Activated CD4-positive, alpha-beta T cell treated with anti-CD3 and anti-CD28 coated beads, Interleukin-2, amount 50 U/mL, for 48 hours (primary cell): ENCODE measurements at places on chromosomes 5 and 9.

DNA sequence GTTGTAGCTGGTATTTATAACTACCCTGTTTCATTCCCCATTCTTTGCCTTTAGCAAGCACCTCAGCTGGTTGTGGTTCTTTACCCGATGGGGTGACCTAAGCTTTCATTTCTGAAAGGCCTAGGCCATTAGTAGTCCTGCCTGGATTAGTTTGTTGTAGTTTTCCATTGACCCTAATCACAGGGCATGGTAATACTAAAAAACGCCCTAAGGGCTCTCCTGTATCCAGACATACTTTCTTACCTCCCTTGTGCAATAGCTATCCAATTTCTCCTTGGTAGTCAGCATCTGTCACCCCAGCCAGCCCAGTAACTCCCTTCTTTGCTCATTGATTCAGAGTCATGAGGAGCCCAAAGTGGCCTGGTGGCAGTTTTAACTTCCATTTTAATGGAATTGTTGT lies 24.0 kb downstream of the TMOD1 start:
- no peak for DNase-seq

DNA sequence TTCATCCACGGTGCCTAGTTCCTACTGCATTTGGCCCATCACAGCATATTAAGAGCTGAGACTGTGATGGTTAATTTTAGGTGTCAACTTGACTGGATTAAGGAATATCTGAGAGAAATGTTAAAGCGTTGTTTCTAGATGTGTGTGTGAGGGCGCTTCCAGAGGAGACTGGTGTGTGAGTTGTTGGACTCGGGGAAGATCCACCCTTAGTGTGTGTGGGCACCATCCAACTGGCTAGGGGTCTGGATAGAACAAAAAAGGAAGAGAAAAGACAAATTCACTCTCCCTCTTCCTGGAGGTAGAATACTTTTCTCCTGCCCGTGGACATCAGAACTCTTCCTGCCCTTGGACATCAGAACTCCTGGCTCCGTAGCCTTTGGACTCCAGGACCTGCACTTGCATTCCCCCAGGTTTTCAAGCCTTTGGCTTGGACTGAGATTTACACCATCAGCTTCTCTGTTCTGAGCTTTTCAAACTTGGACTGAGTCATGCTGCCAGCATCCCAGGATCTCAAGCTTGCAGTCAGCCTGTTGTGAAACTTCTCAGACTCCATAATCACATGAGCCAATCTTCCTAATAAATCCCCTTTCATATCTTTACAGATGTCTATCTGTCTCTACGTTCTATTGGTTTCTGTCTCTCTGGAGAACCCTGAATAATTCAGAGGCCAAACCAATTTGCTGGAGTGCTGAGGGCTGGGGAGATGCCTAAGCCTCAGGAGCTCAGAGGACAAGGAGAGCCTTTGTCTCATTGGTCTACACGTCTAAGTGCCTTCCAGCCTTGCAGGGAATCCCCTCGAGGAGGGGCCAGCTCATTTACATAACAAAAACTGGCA lies 164.5 kb downstream of the DCP2 start:
- DNase-seq = no peak

DNA sequence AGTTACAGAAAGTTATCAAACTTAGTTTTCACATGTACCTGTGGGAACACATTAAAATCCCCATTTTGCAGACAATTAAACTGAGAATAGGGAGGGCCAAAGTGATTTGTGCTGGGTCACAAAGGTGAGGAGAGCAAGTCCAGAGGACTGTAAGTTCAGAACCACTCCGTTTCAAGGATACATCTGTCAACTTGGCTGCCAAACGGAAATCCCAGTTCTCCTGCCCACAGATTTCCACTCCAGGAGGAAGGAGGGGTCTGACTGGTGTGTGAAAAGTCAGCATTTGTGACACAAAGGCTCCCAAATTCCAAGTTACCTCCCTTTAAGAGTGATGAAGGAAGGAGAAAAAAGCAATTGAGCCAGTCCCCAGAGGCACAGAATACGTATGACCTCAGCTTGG lies 42.3 kb downstream of the PRELID2 start:
- DNase-seq = no peak

GRCh38 chr9:30411571-30411970 lies 1972.9 kb upstream of the ACO1 start:
- DNase-seq = no peak

DNA sequence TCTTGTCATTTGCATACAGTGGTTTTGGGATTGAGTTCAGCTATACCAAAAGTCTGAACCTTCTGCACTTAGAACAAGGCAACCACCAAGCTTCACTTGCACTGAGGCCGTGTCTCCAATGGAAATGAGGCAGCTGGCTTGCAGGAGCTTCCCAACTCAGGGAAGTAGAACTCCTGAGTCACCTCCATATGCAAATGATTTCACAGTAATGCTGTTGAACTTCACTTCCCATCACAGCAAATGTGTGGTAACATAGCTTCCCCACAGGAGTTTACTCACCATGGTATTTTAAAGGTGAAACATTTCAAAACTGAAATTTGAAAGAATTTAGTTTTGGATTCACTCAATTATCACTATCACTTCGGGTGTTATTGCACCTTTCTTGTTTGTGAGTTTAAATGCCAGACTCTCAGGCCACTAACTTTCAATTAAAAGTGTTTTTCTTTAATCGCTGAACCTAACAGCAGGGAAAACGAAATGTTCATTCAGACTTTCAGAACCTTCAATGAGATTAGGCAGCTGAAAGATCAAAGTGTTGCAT lies 9.0 kb downstream of the CD274 start:
- peak; percentile 47 for DNase-seq

GRCh38 chr9:106962615-106963363 lies 99.8 kb downstream of the ZNF462 start:
- DNase-seq = no peak

DNA sequence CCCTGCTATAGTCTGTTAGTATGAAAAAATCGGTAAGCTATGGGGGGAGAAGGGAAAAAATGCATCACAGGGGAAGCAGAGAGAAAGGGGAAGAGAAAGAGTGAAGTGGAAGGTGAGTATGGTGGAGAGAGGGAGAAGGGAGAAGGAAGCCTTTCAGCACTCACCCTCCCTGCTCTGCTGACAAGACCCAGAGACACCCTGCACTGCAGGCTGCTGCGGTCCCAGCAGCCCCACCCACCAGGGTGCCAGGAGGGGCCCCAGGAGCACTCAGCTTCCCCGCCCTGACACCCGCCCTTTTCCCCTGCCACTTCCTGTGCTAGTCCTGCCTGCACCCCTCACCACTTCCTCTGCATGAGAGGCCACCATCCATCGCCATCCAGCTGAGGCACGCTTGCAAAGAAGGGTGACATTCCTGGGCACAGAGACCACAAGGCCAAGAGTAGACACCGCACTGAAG lies 12.7 kb downstream of the STK10 start:
- peak; percentile 92 for DNase-seq

GRCh38 chr9:82535432-82535998 lies 527.4 kb downstream of the RASEF start:
- no peak for DNase-seq

- DNase-seq = no peak
Measured at GRCh38 chr9:27090231-27090630, 18.8 kb upstream of the TEK start.

DNA sequence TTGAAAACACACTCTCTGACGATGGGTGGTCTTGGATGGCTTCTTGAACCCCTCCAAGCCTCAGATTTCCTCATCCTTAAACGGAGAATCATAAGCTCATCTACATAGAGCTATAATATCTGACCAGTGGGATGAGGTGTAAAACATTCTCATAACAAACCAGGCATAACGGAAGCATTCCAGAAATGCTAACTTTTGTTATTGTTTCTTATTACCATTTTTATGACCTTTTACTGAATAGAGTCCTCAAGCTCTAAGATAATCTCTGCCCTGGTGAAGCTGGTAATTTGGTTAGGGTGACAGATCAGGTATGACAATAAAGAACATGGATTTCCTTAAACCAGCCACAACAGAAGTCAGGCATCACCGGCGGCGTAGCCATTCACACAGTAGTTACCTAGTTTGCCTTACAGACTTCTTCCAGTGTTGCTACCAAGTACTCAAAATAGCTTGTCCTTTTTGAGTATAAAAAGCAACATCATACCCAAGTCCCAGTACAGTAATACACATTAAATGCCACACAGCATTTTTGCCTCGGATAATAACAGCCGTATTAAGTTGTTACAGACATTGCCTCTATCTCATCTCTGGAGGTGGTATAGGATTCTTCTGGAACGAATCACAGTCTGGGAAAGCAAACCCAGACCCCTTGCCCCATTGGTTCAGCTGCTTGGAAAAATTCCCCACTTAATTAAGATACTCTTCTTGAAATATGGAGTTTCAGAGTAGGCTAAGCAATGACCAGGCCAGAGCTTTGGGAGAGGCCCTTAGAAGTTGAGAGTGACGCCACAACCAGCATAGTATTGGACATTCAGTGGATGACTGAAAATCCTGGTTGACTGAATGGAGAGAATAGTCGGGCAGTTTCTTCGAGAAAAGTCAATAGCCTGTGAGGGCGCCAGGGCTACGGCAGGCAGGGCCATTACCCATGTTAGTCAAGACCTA lies 252.5 kb downstream of the SLIT3 start:
- DNase-seq = no peak

DNA sequence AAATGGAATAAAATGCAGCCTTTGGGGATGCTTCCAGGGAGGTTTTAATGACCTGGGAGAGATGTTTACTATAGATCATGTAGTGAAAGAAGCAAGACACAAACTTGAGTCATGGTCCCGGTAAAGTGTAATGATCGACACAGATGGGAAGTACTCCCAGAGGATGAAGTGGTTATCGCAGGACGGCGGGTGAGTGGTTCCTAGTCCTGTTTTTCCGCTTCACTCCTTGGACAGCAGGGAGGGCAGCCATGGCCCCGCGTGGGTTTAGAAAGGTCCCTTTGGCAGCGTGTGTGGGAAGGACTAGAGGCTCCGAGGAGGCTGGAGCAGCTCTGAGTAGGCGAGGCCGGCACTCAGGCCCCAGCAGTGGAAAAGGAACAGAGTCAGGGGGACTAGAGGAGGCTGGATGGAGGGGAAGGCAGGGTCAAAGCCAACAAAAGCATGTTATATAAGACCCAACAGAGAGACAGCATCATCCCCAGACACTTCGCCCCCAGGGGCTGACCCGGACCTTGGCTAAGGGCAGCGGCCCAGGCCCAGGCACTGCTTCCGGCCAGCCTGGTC lies 49.2 kb upstream of the STXBP1 start:
- DNase-seq = no peak

DNA sequence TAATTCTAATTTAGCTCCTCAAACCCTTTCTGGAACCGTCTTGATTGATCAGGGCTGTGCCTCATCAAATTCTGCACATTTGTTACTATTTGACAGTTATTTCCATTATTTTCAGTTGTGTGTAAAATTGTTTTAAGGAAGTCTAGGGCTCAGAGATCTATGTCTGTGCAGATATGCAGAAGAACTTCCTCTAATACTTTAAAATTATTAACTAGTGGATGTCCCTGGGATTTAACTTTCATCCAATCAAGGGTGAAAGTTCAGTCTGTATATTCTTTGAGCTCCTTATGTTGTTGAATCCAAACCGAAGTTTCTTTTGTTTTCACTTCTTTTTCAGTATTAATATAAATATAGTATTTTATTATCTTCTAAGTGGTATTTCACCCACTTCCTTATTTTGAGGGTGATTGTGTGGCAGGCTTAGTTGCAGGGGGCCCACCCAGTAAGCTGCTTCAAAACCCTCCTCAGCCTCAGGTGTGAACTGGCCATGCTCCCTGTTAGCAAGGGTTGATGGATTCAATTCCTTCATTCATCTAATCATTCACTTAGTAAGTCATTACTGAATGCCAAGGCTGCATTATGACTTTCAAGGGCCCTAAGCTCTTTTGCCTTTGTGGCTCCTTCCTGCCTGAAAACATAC lies 2.1 kb upstream of the CAMLG start:
- no peak for DNase-seq

GRCh38 chr5:116492776-116493175 lies 81.8 kb downstream of the SEMA6A start:
- no peak for DNase-seq

- no peak for DNase-seq
Measured at GRCh38 chr9:6132650-6133049, 83.0 kb upstream of the IL33 start.

- no peak for DNase-seq
Measured at GRCh38 chr5:124341066-124341858, 405.2 kb downstream of the ZNF608 start.

DNA sequence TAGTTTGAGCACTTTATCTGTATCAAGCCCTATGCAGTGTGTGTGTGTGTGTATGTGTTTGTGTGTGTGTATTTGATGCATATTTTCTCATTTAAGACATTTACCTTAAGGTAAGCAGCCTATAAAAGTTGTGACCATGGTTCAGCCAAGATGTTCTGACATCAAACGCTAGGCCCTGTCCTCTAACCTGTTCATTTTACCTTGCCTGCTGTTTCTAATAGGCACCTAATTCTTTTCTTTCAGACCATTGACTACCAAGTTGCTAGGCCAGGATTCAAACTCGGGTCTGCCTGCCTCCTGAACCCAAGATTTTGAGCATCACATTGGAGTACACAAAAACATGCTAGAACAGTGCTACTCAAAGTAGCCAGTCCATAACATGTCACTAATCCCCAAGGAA lies 274.5 kb downstream of the PLK2 start:
- no peak for DNase-seq

DNA sequence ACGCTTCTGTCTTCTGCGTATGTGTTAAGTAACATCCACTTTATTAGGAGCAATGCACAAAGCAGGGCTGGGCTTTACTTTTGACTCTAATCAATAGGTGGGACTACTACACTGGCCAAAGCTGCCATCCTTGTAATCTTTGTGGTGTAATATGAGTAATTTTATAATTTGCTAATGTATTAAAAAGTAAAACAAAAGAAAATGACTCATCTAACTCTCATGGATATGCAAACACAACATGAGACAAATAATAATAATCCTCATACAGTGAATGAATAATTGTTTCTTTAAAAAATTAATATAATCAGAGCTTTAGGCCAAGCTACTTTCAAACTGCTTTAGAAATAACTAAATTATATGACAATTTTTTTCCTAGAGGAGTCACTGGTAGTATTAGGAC lies 90.7 kb downstream of the NR3C1 start:
- DNase-seq = no peak

- no peak for DNase-seq
Measured at GRCh38 chr9:131039129-131039954, 30.4 kb downstream of the LAMC3 start.

GRCh38 chr5:14806456-14806855 lies 65.1 kb downstream of the ANKH start:
- DNase-seq = no peak

- no peak for DNase-seq
Measured at GRCh38 chr5:160547872-160548271, 126.2 kb downstream of the PTTG1 start.
